ENCODE measurements at places on chromosomes 2 and 18.

GRCh38 chr2:148447877-148448276 is 196.7 kb upstream of the EPC2 start:
- DNase-seq: no peak

DNA sequence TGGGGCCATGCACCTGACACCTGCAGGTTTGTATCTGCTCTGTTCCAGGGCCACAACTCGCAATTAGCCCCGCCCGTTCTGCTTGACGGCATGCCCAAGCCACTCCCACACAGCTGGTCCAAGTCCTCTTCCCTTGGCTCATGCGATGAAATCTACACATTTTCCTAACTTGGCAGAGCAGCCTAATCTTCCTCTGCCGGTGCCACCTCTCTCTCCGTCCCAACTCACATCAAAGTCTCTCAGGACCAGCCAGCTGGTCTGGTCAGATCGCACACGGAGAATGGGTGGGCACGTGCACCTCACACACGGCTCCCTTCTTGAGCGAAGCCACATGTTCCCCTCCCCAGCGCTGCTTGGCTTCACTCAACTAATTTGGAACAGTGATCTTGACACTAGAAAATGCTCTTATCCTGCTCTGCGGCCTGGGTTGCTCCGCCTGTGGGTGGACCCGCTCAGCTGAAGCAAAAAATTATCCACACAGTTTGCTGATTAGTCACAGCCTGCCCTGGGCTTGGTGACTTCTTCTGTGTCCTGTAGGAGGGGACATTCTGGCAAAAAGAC is 176.7 kb downstream of the NRP2 start:
- no peak for DNase-seq

GRCh38 chr2:169080250-169081069 is 11.1 kb downstream of the DHRS9 start:
- DNase-seq: no peak

GRCh38 chr2:171513719-171514160 is 8.5 kb upstream of the CYBRD1 start:
- DNase-seq: no peak

DNA sequence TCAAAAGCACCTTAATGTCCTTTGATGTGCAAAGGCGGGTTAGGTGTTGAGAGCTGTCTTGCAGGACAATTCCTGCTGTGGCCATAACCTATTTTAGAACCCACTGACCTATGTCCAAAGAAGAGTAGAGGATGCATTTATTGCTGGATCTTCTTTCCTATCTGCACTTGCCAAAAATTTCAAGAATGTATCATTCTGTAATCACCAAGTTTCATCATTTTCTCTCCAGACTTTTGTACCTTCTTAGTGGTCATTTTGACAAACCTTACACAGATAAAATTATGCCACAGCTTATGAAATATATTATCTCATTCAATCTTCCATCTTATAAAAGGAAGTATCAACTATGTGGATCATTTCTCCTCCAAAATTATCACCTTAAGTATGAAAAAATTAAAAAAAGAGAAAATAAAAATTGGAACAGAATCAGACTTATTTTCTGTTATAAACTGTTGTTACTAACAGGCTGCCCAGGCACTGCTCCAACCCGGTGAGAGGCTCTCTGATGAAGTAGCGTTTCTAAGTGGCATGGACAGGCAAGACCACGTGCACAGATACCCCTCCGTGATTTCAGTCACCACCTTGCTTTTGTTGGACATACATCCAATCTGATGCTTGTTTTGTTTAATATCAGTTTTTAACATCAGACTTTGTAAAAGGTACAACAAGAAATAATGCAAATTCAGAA is 559.9 kb upstream of the ID2 start:
- DNase-seq: no peak

GRCh38 chr18:9619545-9619944 is 5.2 kb upstream of the PPP4R1 start:
- no peak for DNase-seq

DNA sequence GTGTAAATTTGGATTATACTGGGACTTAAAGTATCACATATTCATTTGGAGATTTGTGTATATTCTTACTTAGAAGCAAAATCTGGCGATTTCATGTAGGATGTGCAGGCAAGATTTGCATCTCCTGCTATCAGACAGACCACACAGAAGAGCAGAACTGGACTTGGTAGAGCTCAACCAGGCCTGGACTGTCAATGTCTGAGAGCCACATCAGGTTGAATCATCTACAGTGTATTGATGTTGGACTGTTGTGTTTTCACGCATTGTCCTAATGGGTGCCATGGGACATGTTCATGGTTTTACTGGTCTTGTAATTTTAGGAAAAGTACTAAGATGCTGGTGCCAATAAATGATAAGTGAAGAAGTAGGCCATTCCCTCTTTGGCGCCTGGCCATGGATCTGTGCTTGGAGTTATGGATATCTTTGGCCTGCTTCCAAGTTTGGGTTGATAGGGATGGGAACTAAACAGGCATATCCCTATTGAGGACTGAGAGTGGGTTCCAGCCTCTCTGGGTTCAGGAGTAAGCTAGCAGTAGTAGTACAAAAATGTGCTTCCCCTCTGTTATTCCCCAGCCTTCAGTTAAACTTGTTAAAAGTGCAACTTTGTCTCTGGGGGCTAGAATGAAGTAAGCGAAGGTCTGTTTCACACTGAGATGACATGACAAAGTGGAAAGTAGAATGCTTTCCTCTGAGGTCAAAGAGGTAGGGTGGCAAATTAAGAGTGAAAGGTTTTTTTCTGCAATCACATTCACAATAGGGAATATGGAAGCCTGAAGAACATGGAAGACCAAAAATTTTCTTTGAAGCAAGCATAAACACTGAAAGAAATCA is 49.2 kb upstream of the NEMP2 start:
- no peak for DNase-seq

DNA sequence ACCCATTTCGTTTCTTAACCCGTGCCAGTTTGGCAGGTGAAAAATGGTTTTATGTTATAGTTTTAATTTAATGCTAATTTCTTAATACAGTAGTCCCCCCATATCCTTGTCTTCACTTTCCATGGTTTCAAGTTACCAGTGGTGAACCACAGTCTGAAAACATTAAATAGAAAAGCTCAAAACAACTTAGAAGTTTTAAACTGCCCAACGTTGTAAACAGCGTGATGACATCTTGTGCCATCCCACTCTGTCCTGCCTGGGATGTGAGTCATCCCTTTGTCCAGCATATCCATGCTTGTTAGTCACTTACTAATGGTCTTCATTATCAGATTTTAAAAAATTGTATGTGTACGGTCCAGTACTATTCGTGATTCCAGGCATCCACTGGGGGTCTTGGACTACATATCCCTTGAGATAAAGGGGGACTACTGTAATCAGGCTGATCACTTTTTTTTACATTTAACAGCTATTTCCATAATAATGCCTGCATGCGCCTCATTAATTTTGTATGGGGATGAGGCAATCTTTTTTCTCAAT is 31.9 kb downstream of the SLC66A3 start:
- DNase-seq: no peak

- DNase-seq: no peak
Measured at GRCh38 chr18:22168360-22168921, 948 bp upstream of the GATA6 start.

GRCh38 chr2:129070663-129071062 is 752.0 kb upstream of the HS6ST1 start:
- no peak for DNase-seq

- no peak for DNase-seq
Measured at GRCh38 chr2:11810237-11810977, 64.0 kb downstream of the LPIN1 start.
